MG63 (cell line): ENCODE measurements at places on chromosomes 16 and 17.

DNA sequence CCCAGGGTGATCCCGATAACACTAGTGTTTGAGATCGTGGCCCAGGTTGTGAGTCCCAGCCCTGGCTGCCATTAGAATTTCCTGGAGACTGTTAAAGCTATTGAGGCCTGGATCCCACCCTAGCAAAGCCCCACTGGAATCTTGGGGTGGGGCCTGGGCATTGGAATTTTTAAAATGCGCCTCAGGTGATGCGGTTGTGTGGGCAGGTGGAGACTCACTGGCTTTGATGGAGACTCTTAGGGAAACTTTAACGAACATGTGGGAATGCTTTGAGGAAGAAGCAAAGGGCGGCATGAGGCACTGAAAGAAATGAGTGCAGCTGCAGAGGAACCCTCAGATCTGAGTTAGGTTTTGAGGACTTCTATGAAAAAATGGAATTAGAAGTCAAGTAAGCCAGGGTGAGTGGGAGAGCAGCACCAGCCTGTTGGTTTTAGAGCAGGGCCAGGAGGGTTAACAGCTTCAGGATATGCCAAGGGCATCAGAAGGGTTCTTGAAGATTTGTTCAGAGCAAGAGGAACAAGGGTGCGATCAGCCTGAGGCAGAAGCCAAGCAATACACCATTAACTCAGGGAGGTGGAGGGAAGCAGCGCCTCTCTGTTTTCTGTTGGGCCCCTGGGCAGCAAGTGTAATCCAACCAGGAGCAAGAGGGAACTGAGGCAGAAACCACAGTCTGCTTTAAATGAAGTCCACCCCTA is 42.5 kb downstream of the KSR1 start:
- DNase-seq = no peak

DNA sequence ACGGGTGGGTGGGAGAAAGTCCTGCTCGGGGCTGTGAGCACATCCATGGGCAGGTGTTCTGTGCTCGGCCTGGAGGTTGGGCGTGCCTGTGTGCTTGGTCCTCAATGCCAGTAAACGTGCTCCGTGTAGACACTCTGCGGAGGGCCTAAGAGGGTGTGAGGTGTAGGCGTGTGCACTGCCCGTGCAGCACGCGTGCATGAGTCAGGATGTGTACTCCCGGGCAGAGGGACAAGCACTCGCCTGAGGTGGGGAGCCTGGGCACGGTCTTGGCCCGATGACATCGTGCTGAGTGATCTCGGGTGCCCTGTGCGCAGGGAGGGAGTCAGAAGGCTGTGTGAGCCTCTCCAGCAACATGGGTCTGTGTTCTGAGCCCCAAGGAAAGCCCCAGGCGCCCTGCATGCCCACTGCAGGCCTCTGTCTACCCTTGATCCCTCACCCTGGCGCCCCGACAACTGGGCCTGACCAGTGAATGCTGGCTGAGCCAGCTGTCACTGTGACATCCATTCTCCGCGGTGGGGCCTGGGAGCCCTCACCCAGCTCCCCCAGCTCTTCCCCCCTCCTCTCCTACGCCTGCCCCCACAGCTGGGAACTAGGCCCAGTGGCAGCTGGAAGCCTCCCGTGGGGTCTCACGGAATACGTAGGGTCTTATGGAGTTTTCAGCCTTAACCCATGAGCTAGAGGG is 23.5 kb upstream of the NXPH3 start:
- peak; percentile 72 for DNase-seq

DNA sequence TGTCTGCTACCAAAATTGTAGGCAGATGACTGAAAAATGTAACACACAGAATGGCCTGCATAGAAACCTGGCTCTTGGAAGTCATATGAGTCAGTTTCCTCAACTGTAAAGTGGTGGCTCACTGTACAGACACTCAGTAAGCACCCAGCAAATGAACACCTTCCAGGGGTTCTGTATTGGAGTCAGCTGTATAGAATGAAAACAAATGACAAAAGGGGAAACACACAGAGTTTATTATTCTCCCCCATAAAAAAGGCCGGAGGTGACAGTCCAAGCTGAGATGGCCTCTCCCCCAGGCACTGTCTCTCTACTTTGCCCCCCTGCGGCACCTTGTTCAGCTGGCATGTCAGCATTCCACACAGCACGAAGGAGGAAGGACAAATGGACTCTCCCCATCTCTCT is 6.2 kb upstream of the MEOX1 start:
- DNase-seq = no peak

- no peak for DNase-seq
Observed at GRCh38 chr17:45940293-45940692, 45.9 kb downstream of the MAPT start.

DNA sequence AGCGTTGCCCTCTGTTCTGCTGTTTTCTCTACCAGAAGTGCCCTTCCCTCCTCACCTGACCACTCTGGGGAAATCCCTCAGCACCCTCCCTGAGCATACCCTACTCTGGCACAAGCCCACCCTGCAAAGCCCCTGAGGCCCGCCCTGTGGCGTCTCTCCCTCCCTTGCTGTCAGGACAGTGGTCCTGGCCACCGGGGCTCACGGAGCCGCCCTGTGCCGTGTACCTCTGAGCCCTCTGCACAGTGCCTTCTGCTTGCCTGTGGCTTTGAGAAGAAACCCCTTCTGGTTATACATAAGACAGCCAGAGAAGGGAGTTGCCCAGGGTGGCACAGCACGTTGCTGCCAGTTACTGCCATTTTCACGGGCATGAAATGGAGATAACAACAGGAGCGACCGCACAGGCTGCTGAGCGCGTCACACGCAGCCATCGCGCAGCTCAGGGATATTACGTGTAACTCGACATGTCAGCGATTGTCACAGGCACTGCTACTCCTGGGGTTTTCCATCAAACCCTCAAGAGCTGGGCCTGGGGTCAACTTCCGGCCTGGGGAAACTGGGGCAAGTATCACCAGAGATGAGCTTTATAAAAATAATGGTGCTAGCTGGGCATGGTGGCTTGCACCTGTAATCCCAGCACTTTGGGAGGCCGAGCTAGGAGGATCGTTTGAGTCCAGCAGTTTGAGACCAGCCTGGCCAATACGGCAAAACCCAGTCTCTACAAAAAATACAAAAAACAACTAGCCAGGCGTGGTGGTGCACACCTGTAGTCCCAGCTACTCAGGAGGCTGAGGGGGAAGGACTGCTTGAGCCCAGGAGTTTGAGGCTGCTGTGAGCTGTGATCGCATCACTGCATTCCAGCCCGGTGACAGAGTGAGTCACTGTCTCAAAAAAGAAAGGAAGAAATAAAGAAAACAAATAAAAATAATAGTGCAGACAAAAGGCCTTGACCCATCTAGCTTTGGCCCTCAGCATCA is 14.8 kb downstream of the SCGB1C2 start:
- peak; percentile 32 for DNase-seq

- no peak for DNase-seq
Observed at GRCh38 chr16:16143931-16144330, 79.4 kb downstream of the ABCC6 start.

DNA sequence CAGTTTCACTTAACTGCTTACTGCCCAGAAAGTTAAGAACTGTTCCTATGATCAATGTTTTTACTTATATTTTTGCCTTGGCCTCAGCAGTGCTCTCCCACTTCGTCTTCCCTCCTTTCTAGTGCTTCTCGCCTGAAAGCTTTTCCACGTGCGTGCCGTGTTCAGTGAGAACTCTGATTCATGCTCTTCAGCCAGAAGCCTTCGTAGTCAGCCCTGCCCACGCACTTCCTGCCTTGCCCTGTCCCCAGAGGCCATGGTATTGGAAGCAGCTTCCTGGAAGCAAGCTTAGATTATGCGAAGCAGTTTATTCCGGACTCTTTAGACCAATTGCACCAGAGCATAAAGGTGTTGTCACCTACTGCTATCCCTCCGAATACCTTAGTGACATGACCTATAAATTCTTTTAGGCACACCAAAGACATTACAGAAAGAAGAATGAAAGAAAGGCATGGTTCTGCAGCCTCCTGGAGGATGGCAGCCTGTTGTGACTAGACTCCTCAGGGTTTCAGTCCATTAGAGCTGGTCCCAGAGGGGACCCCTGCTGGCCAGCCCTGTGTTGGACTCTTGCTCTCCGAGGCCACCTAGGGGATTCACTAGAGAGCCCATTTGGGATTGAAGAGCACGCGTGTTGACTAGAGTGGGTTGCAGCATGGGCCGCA is 105.2 kb downstream of the RPTOR start:
- peak; percentile 81 for DNase-seq

- DNase-seq = no peak
Observed at GRCh38 chr17:38706505-38707216, 1.6 kb downstream of the MLLT6 start.

DNA sequence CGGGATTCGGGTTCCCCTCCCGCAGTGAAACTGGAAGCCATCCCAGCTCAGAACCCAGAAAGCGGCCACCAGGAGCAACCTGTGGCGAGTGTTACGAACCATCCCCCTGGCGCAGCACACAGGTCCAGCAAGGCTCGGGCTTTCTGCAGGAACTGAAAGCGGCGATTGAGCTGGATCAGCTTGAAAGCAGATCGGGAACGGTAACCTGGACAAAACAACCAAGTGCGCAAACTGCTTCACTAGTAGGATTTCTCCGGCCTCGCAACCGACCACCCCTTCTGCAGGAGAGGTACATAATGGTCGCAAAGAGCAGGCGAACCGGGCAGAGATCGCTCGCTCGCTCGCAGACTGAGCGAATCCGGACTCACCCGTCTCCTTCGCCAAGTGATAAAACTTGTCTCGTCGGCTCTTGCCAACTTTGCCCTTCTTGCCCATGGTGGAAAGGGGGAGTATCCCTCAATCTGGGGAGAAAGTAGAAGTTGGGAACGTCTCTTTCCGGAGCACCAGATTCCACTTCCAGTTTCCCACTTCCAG is 696 bp upstream of the PSMC5 start:
- DNase-seq = no peak

GRCh38 chr16:1972490-1972877 is 631 bp downstream of the TBL3 start:
- peak; percentile 51 for DNase-seq

- no peak for DNase-seq
Observed at GRCh38 chr16:78720416-78720815, 621.0 kb downstream of the WWOX start.

- no peak for DNase-seq
Observed at GRCh38 chr17:82215095-82215971, 2.7 kb upstream of the CCDC57 start.

DNA sequence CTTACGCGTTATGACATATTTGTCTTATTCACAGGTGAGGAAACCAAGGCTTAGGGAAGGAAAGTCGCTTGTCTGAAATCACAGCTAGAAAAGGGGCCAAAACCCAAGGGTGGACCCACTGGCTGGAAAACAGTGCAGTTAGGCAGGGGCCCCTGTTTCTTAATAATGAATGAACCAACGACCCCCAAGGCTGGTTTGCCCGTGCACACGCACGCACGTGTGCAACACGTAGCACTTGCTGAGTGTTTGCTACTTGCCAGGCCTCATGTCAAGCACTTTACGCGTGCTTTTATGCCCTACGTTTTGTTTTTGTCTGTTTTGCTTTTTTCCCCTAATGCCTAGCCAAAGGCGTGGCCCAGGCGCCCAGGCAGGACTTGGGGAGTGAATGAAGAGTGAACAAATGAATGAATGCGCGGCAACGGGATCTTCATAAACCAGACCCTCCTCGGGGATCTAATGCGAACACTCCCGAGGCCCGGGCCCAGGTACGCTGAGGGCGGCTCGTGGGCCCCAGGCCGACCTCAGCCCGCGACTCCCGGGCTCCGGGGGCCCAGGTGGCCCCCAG is 571 bp upstream of the USP10 start:
- no peak for DNase-seq

DNA sequence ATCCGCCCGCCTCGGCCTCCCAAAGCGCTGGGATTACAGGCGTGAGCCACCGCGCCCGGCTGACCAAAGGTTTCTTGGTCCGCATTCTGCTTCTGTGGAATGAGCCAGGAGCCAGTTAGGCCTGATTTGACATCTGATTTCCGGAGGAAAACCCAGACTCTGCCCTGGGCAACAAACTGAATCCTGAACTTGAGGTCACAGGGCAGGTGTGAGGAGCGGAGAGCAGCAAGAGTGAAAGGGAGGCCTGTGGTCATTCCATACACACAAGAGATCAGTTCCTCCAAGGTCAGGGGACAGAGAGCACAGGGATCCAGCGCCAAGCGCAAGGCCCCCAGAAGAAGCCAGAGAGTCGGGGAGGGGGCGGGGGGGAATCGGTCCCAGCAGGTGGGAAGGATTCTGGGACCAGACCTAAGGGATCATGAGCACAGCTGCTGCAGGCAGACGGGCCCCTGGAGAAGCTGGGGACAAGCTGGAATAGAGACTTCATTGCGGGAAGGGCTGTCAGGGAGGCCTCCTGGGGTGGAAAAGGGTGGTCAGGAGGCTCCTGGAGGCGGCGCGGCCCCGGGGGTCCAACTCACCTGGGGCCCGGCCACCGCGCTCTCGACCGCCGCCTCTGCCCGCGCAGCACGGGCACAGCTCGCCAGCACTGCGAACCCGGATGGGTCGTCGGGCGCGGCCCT is 436 bp downstream of the SHPK start:
- no peak for DNase-seq

DNA sequence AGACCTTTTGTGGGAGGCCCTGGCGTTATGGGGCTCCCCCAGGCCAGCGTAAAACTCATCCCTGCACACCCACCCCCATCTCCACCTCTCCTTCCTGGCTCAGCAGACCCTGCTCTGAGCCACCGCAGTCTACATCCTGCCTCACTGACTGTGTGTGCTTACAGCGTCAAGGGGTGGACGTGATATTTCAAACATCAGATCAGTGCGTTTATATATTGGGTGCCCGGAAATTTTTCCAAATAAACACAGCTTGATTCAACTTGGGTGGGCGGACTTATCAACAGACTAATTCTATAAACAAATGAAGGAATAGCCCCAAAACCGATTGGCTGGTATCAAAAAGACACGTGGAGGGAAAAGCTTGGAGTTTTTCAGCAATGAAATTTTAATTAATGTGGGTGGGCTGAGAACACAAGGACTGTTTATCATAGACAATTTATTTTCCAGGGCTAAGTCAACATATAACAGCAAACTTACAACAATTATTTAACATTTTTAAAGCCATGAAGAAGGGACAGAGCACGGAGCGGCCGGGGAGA is at the start of gene FOXL1:
Gene FOXL1 (plus strand): TSS at position 489 of the 539 bp plus-strand sequence. CDS start 175 bp downstream, outside the sequence.
- no peak for DNase-seq

DNA sequence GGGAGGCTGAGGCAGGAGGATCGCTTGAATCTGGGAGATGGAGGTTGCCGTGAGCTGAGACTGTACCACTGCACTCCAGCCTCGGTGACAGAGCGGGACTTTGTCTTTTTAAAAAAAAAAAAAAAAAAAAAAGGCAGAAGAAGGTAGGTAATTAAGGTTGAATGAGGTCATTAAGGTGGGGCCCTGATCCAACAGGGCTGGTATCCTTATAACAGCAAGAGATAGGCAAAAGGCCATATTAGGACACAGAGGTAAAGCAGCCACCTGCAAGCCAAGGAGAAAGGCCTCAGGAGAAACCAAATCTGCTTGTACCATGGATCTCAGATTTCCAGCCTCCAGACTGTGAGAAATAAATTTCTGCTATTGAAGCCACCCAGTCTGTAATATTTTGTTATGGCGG is 60.3 kb downstream of the SPAG9 start:
- no peak for DNase-seq
